ENCODE measurements at places on chromosomes 1 and 21.

DNA sequence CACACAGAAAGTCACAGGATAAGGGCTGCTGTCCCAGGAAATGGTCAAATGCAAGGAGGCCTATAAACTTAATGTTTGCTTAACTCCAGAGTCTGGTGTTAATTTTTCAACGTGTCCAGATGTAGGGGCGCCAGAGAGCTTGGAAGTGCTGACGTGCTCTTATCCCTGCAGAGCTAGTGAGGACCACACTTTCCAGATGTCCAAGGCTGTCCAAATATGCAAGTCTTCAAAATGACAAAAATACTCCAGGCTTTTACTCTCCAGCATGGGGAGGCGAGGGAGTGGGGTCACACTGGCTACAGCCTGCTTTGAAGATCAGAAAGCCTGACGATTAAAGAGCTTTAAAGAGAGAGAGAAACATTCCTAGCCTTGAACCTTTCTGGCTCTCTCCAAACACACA lies 57.6 kb downstream of the ABCA4 start:
- peak; percentile 99 for DNase-seq

GRCh38 chr1:59565611-59566410 lies 248.9 kb upstream of the HOOK1 start:
- peak; percentile 92 for DNase-seq

DNA sequence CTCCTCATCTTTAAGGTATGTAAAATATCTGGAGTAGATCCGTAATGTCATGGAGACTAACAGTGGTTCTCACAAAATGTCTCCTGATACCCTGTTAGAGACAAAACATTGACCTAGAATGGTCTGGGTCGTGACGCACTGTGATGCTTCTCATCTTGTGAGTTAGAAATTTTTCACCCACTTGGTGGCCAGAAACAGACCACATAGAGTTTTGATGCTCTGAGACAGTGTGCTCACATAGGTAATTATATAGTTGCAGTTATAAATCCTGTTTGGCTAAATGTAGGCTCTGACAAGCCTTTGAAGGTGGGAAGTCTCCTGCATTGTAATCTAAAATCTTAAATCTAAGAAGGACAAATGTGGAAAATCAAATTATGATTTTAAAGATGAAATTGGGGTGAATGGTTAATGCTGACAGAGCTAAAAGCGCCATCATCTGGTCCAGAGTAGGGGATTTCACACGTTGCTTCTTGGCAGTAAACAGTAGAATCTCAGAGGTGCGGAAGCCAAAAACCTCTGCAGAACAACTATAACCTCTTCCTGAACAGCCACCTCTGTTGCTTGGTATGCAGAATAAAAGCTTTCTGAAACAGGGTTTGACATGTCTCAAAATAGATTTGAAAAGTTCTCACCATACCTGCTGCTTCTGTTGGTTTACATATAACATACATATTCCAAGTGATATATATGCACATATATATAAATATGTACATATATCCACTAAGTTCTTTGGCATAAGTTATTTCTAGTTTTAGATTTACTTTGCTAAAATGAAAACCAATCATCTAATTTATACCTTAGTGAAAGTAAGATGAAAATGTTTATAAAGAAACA lies 17.1 kb downstream of the RPAP2 start:
- no peak for DNase-seq

DNA sequence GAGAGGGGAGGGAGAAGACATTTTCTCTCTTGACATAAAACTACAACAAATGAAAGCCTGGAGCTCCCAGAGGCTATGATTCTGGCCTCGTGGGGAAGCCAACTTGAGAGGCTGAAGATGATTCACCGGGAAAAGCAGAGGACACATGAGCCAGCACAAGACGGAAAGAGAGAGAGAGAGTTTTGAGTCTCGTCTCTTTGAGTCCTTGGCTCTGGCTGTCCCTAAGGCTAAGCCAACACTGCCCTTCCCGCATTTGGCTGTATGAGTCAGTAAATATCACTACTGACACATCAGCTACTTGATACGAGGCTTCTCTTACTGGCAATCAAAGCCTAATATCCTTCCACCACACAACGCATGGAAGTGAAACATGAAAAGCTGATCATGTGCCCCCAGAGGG lies 95.5 kb downstream of the GRIK3 start:
- DNase-seq, result no peak

DNA sequence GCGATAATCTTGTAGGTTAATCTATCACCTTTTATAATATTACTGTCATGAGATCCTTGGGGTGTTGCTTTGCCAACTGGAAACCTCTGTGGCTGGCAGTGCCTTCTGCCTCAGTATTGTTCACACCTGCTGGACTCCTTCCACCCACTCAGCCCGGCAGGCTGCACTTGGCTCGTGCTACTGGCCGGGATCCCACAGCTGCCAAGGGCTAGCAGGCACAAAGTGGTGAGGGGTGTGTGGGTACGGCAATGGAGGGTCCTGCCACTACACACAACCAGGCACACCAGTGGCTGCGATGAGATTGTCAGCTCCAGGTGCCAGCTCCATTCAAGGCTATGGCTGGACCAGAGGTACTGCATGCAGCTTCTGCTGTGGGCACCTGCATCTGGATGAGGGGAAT lies 191.2 kb upstream of the LYPLAL1 start:
- DNase-seq, result no peak

- DNase-seq, result no peak
These were observed 502.8 kb downstream of the SMYD3 start for GRCh38 chr1:246004301-246004700.

DNA sequence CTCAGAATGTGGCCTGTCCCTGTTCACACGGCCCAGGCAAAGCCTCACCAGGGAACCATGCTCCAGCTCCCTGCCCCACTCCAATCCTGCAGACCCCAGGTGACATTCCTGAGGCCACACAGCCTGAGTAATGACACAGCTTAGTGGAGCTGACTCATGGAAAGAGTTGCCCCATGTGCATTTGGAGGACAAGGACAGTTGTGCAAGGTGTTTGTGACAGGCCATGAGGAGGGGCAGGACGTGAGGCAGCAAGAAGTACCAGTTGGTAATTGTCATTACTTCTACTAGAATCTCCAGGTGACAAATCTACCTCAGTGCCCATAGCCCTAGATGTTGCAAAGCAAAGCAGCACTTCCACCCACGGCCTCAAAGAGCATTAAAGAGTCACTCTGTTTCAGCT lies 15.2 kb downstream of the PRR9 start:
- DNase-seq, result no peak

- DNase-seq, result no peak
These were observed 27.3 kb downstream of the CCN1 start for GRCh38 chr1:85607921-85608265.

DNA sequence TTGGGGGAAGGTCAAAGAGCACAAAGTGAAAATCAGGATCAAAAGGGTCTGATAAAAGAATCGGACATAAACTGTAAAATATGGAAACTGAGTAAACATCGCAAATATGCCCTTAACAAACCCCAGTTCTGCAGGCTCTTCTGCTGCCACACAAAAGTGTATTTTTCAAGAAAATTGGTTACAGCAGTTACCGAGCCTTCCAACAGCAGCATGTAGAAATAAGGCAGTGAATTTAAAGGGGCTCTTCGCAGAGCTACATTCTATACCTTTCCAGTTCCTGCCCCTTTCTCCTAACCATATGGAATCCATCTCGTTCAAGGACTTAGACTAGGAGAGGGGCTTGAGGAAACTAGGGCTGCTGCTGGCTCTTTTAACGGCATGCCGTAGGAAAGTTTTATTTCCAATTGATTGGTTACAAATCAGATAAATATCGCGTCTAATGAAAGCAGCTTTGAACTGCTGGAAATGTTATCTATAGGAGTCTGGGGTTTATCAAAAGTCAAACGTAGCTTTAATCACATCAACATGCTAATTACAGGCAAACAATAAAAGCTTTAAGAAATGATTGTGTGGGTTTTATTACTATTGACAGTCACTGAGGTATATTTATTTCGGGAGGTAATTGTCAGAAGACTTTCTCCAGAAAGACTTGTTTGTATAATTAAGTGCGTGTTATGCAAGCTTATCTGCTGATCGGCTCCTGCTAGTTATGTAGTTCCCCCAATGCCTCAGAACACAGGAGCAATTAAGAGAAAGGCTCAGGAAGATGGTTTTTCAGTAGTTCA lies 59.1 kb downstream of the GORAB start:
- no peak for DNase-seq

- no peak for DNase-seq
These were observed 6.4 kb downstream of the ASAP3 start for GRCh38 chr1:23477359-23478144.

DNA sequence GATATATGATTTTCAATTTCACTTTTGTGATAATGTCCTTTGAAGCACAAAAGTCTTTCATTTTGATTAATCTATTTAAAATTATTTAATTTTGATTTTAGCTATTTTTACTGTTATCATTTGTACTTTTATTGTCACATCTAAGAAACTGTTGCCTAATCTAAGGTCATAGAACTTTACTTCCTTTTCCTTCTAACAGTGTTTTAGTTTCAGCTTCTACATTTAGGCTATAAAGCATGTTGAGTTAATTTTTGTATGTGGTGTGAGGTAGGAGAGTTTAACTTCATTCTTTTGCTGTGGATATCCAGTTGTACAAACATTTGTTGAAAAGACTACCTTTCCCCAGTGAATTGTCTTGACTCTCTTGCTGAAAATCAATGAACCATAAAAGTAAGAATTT lies 204.5 kb downstream of the TM2D1 start:
- DNase-seq, result no peak

- no peak for DNase-seq
These were observed 23.9 kb downstream of the ZNF362 start for GRCh38 chr1:33280091-33280661.

GRCh38 chr1:208850442-208850841 lies 606.3 kb upstream of the PLXNA2 start:
- no peak for DNase-seq

DNA sequence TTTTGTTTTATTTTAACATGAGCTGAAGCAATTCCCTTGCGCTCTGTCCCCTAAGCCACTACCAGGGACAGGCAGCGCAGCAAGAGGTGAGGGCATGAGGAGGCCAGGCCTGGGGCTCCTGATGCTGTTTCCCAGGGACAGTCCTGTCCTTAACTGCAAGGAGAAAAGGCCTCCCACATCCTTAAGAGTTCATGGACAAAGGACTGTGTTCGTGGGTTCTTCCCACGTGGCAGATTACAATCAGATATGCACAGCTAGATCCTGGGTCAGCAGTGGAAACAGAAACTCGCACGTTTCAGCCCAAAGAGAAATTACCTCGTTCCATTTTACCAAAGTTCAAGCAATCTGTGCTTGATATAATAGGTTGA lies 85.8 kb downstream of the MIS18A start:
- no peak for DNase-seq

DNA sequence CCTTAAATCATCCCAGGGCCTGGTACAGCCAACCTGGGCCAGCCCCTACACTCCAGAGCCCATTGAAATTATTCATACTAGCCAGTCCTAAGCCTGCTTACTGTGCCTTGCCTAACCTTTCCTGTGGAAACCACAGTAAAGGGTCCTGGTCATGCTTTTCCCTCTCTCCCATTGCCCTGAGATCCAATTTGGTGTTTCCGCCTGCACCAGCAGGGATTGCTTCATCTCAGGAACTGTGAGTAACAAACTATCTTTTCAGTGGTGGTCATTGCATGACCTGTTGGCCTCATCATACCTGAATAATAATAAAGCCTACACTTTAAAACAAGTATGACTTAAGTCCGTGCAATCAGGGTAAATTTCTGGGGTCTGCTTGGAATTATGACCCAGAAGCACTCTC lies 18.7 kb upstream of the GALNT2 start:
- no peak for DNase-seq

DNA sequence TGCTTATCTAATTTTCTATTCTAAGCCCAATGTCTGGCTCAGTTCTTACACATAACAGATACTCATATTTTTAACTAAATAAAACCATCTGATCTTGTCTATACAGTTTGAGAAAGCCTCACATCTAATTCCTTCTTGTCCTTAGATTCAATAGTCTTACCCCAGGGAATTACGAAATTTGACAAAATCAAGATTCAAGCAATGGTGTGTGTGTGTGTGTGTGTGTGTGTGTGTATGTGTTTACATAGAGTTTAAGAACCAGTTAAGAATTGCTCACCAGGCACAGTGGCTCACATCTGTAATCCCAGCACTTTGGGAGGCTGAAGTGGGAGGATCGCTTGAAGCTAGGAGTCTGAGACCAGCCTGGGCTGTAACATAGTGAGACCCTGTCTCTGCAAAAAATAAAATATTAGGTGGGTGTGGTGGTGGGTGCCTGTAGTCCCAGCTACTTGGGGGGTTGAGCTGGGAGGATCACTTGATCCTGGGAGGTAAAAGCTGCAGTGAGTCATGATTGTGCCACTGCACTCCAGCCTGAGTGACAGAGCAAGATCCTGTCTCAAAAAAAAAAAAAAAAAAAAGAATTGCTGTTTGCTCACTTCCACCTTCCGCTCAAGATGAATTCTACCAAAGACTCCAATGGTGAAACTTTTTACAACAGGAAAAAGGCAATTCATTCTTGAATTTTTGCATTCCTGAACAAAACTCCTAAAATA lies 6.2 kb downstream of the WDR64 start:
- DNase-seq, result no peak

- DNase-seq, result no peak
These were observed 83.9 kb upstream of the SIPA1L2 start for GRCh38 chr1:232713785-232714184.

- DNase-seq, result no peak
These were observed 53.0 kb downstream of the ZC3H11B start for GRCh38 chr1:219559899-219560298.

DNA sequence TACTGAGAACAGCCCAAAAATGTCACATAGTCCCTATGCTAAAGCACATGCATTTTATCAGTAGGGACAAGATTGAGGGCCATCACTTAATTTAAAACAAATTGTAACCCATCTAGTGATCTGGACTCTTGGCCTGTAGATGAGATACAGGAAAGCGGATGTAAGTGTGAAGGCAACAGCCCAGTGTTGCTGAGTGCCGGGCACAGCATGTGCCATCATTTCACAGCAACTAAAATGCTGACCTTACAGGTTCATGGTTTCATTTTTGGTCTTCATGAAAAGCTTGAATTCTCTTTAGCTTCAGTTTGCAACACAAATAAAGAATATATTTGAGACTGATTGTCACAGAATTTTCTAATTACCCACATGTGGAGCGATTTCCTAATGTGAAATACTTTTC lies 5.8 kb downstream of the COG2 start:
- DNase-seq, result no peak

DNA sequence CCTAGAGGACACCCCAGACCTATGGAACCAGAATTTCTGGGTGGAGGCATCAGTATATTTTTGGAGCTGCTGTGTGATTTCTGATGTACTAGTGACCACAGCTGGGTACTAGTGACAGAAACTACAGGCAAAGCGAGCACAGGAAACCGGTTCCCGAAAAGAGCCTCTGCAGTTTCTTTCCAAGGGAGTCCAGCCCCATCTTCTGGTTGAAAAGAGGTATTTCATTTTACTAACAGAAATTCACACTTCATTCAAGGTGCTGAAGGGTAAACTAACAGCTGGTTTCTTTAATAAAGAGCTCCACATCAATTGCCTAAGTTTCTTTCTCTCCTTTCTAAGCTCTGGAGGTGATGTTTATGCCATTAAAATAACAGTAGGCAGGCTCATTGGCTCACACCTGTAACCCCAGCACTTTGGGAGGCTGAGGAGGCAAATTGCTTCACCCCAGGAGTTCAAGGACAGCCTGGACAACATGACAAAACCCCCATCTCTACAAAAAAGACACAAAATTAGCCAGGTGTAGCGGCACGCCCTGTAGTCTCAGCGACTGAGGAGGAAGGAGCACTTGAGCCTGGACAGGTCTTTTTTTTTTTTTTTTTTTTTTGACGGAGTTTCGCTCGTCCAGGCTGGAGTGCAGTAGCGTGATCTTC lies 22.0 kb downstream of the THAP3 start:
- peak; percentile 55 for DNase-seq

- no peak for DNase-seq
These were observed 517 bp downstream of the LRIG2 start for GRCh38 chr1:113073479-113073950.

- no peak for DNase-seq
These were observed 11.4 kb downstream of the FAM89A start for GRCh38 chr1:231028682-231029081.
